Hippocampal formation (tissue), 2 donors: ENCODE measurements at places on chromosomes 12 and 14.
A peak's percentile ranks its signal among the peaks of the same experiment; 100 is the strongest.

GRCh38 chr12:71664411-71665089 lies 449 bp downstream of the THAP2 start:
- peak; percentile 53 for DNase-seq

- DNase-seq: no peak
Observed at GRCh38 chr12:13440844-13441243, 244.3 kb downstream of the EMP1 start.

DNA sequence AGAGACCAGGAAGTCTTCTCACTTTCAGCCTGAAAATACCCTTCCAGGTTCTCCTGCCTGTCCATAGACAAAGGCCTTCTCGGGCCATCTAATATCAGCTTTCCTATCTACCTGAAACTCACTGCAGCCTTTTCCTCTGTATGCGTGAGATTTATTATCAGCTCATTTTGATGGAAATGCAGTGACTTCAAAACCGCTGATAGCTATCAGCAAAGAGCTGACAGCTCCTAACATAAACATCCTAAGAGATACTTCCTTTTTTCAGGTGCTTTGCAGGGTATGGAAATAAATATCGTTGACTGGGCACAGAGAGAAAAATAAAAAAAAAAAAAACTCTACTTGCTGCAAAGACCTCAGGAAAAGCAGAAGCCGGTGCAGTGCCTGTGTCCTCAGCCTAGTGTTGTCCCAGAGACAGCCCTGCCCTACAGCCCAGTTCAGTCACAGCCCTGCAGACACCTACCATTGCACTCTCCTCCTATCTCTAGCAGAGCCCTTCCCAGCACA lies 215.0 kb upstream of the EGLN3 start:
- DNase-seq: no peak

- no peak for DNase-seq
Observed at GRCh38 chr12:46900734-46901463, 75.1 kb upstream of the SLC38A4 start.

DNA sequence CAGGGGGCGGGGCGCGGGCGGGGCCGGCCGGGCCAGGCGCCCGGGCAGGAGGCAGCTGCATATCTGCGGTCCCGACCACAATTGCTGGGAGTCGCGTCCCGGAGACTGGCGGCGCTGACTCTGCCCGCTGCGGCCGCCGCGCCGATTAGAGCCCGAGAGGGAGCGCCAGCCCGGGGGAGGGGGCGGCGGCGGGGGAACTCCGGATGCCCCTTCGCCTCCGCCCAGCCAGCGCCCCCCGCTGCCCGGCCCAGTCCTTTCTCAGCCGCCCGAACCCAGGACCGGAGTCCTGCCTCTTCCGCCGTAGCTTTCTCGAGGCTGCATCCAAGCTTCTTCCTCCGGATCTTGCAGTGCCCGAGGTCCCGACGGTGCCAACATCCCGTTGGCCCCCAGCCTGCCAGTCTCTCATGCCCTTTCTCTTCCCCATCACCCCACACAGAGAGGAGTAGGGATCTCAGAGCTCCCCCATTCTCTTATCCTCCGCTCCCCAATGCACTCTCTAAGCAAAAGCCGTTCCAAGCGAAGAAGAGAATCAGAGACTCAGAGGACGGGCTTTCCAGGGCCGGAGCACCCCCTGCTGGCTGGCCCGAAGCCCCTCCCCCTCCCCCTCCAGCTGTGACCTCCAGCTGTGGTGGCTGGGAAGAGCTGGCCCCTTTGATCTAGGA lies 8.8 kb upstream of the SP7 start:
- DNase-seq: peak; percentile 91

GRCh38 chr12:59069516-59069915 lies 149.2 kb upstream of the LRIG3 start:
- no peak for DNase-seq

DNA sequence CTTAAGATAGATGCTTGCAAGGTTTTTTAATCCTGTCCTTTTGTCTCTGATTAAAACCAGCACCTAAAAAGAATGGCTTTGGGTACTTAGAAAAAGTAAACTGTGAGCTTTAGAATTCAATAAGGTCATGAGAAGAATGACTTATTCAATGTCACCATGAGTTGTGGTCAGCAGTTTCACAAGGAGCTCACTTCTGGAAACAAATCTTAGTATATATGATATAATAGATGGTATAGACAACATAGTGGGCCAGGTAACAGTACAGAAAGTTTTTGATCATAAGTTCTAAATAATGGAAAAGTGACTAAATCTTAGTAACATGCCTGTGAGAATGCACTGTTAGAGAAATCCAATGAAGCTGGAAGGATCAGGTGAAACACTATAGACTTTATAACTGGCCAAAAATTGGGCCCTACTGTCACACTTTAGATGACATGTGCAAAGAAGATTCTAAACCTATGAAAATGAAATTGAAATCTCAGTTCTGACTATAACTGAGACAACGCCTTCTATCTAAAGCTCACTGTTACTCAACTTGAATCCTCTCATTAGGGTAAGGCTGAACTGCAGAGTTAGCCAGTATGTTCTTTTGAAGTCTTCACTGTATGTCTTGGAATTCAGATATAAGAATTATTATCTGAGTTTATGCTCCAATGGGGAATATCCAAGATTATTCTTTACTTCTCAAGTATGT lies 42.4 kb upstream of the RAD51AP1 start:
- DNase-seq: no peak

GRCh38 chr14:53519137-53519536 lies 366.0 kb upstream of the DDHD1 start:
- no peak for DNase-seq

GRCh38 chr14:60585676-60586075 lies 63.6 kb downstream of the SIX1 start:
- DNase-seq: no peak

DNA sequence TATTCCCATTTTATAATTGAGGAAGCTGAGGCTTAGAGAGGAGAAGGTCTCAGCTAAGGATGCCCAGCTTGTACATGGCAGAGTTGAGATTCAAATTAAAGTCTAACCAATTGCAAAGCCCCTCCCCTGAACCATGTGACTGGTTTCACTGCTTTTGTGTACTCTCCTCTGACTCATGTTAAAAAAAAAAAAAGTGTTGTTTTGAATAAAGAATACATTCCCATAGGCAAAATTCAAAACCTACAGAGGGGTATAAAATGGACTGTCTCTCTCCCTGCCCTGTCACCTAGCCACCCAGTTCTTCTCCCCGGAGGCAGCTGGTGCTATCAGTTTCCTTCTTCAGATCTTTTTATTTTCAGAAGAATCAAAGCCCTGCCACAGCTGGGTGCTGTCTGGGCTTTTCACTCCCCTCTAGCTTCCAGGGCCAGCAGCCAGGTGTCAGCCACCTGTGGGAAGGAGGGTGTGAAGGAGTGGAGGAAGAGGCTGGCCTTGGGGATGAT lies 5.4 kb downstream of the PSMD9 start:
- DNase-seq: no peak

- DNase-seq: no peak
Observed at GRCh38 chr12:53234271-53234914, 2.4 kb upstream of the RARG start.

- DNase-seq: no peak
Observed at GRCh38 chr12:128743916-128744315, 79.8 kb downstream of the SLC15A4 start.

GRCh38 chr14:22332686-22333421 lies 256.2 kb downstream of the DAD1 start:
- no peak for DNase-seq

DNA sequence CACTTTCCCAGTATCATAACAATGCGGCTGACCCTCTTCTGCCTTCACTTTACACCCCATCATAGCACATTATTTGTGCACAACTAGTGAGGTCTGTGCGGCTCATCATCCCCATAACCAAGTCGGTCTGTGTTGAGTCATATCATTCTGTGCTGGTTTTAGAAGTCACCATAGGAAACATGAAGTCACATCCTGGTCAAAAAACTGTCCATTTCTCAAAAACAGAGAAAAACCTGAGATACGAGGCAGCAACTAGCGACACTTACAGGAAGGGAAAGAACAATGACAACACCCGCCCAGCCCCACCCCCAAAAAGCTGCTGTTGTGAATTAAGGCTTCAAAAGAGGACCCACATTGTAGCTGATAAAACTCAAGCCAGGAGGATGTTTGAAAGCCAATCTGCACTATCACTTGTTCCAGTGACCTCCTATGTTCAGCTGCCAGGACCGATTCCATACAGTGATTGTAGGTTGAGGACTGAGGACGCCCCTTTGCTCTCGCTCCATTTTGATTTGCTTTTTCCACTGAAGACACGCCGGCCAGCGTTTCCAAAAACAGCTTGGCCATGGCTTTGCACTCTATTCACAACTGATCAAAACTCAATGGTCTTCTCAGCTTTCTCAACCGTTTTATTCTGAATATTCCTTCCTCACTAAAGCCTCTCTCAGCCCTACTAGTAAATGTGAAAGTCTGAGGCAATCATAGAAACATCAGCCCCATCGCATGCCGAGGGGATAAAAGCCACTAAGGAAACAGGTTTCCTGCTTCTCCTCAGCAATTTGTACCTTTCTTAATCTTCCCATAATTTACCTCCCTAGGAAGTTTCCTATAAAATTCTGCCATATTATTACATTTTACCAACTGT lies 87.5 kb downstream of the DUSP16 start:
- DNase-seq: no peak

DNA sequence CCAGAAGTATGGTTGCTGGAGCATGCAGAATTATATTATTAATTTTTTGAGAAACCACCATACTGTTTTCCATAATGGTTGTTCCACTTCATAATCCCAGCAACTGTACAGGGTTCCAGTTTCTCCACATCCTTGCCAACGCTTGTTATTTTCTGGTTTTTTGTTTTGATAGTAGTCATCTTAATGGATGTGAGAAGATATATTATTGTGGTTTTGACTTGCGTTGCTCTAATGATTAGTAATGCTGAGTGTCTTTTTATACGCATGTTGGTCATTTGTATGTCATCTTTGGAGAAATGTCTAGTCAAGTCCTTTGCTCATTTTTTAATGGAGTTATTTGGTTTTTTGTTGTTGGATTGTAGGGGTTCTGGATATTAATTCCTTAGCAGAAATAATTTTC lies 58.1 kb downstream of the DAAM1 start:
- no peak for DNase-seq

- DNase-seq: peak; percentile 15
Observed at GRCh38 chr12:79451978-79452377, 238.8 kb downstream of the PAWR start.

DNA sequence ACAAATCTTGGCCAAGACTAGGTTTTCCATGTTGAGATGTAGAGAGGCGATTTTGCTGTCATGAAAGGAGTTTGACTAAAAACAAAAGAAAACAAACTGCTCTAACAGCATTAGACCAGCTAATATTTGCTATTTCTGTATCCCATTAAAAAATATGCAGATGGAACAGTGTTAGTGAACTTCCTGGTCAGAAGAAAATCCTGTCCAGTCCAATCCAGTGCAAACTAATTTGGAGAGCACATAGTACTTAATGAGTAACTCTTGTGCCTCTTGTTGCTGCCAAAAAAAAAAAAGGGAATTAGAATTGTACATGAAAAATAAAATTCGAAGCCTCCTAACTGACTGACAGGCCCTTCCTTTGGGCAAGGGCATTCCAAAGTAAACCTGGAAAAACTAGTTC lies 298.8 kb downstream of the ETNK1 start:
- no peak for DNase-seq

DNA sequence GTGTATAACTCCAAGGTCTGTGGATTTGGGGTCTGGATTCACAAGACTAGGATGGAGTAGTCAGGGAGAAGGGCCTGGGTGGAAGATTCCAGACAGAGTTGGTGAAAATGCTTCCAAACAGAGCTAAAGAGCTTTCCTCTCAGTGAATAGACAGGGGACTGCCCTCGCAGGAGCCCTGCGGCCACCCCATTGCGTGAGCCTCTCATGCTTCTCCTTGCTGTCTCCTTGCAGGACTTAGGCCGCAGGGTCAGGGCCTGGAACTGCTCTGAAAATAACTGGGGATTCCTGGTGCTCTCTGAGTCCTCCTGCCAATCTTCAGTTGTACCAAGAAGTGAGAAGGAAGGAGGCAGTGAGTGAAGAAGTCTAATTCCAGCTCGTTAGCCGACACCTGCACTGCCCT lies 49.0 kb upstream of the KCNA1 start:
- DNase-seq: no peak

GRCh38 chr12:98464190-98464589 lies 51.2 kb upstream of the TMPO start:
- no peak for DNase-seq

- DNase-seq: no peak
Observed at GRCh38 chr12:43835264-43835655, 621 bp upstream of the TMEM117 start.

GRCh38 chr14:26730929-26731618 lies 133.2 kb upstream of the NOVA1 start:
- no peak for DNase-seq

- DNase-seq: no peak
Observed at GRCh38 chr14:68586896-68587751, 205.7 kb downstream of the ZFP36L1 start.

DNA sequence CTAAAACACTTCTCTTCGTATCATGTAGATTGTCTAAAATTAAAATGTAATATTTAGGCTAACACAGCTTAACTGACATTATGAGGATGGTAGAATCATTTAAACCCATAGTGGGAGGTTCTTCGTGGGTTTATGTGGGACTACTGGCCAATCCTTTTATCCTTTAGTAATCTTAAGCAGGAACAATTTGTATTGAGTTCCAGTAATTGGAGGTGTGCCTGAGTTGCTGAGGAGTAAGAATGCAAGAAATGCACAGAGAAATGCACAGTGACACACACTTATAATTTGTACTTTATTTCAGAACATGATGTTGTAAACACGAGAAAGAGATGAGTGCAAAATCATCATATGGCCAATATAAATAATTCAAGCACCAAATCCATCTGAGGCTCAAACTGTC lies 22.3 kb downstream of the OTOGL start:
- DNase-seq: no peak

GRCh38 chr14:52269982-52270381 lies 2.5 kb downstream of the PTGDR start:
- no peak for DNase-seq
